ENCODE measurements at places on chromosomes 3 and 15.

- peak; percentile 32 for DNase-seq
Measured at GRCh38 chr3:193295985-193296384, 55.0 kb downstream of the PLAAT1 start.

DNA sequence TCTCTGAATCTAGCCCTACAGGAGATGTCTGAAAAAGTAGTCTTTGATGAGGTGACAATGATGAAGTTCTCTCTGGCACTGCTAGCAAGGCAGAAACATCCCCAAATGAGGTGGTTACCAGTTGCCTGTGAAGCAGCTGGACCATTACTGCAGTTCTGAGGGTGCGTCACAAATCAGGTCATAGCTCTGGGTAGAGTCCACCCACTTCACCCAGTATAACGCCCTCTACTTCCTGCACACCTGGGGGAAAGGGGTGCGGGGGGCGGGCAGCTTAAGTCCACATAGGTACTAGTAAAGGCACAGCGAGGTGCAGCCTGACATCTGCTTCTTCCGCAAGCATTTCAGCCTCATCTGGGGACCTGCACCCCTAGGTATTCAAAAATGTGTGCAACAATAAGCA lies 13.4 kb upstream of the SATB1 start:
- peak; percentile 13 for DNase-seq

- DNase-seq = peak; percentile 87
Measured at GRCh38 chr15:92306663-92307062, 87.0 kb upstream of the ST8SIA2 start.

- no peak for DNase-seq
Measured at GRCh38 chr15:71148048-71148447, 32.8 kb downstream of the THSD4 start.

DNA sequence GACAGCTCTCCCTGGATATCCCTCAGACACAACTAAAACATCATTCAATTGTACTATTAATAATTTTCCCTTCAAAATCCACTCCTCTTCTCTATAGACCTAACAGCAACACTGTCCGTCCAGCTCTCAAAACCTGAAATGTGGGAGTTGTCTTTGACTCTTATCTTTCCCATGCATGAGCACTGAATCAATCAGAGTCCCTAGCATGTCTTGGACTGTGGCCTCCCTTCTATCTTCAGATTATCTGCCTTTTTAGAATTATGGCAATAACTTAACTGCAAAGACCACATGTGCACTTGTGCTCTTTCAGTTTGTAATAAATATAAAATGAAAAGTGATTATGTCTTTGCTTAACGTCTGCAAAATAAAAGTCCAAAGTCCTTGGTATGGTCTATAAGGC lies 107.0 kb downstream of the UBE3A start:
- no peak for DNase-seq

- DNase-seq = no peak
Measured at GRCh38 chr3:62954580-62954979, 79.4 kb upstream of the CADPS start.

- no peak for DNase-seq
Measured at GRCh38 chr15:25641361-25641760, 202.5 kb upstream of the UBE3A start.

DNA sequence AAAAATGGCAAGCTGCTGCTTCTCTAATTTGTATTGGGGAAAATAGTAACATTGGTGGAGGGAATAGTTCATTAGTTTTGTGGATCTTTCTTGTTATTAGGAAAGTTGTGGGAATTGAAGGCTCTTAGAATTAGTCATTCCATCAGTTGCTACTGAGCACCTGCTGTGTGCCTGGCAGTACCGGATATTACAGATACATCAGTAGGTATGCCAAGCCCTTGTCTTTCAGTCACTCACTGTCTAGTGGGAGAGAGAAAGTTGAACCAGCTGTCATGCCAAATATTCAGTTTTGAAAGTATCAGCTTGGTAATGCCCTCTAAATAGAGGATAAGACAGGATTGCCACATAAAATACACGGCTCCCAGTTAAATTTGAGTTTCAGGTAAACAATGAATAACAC lies 32.5 kb downstream of the IGSF10 start:
- DNase-seq = no peak

DNA sequence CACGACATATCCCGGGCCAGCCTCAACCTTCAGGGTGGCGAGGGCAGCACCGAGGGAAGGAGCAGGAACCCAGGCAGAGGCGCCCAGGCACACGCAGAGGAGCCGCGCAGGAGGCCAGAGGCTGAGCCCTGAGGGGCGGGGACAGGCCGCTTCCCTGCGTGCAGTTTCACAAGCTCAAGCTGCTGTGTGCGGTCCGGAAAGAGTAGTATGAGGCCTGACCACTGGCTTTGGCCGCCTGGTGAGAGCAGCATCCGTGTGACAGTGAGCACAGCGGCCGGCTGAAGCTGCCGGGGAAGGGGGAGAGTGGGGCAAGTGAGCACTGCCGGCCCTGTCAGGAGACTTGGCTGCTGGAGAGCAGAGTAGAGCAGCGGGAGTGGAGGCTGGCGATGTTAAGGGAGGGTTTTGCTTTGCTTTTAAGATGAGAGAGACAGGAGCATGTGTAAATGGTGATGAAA lies 8.7 kb downstream of the ZDHHC19 start:
- DNase-seq = peak; percentile 41

DNA sequence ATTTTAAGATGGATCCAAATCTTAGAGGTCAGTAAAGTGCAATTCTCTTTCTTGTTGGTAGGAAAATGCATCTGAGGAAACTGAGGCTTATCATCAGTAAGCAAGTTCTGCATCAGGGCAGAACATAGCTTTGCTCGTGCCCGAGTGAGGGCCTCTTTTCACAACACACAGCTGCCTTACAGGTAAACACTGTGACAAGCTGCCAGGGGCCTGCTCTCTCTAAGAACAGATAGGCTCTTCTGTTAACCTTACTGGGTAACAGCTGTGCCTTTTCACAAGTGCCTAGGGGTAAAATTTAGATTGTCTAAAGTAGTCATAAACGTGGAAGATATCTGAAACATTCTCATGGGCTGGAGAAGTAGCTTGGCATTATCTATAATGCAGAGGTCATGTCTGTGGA lies 118.1 kb downstream of the C3orf38 start:
- DNase-seq = no peak

- DNase-seq = no peak
Measured at GRCh38 chr15:29880886-29881285, 58.6 kb upstream of the TJP1 start.

Data from GM23338 (cell line).